CD8-positive, alpha-beta memory T cell (primary cell): ENCODE measurements at places on chromosomes 2 and 18. TPM values are rescaled to one million over a fixed set of nuclear protein-coding genes. Genes with fewer than 3 reads are reported as not detected.

DNA sequence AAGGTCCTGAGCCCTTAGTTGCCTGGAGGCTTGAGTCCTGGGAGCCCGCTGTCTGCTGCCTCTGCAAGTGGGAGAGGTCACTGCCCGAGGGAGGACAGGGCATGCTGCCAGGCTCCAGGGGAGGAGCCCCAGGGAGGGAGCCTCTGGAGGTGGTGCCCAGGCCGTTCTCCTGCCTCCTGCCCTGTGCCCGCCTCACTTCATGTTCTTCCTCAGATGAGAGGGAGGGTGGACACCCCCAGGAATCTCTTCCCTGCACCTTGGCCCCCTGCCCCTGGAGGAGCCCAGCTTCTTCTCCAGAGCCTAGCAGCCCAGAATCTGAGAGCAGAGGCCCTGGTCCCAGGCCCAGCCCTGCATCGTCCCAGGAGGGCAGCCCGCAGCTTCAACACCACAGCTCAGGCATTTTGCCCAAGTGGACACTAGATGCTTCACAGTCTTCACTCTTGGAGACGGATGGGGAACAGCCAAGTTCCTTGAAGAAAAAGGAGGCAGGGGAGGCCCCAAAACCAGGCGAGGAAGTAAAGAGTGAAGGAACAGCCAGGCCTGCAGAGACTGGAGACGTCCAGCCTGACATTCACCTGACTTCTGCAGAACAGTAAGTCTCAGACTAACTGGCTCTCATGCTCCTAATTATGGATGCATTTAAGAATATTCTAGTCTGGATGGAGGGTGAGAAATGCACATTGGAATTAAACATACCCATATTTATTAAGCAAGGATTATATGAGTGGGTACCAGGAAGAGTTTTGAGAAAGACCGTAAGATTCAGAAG is 12.1 kb downstream of the PSD4 start:
- H3K27me3 ChIP-seq: no peaks in the 10 kb centered on the region
- peaks cover 64% of the 10 kb centered on the region for H3K4me1 ChIP-seq
- peaks cover 45% of the 10 kb centered on the region for H3K36me3 ChIP-seq
- H3K27ac ChIP-seq: peak overlapping the region; percentile 16
- no peak overlapping the region for H3K4me3 ChIP-seq

The G6PC2 gene
- not detected for total RNA-seq

DNA sequence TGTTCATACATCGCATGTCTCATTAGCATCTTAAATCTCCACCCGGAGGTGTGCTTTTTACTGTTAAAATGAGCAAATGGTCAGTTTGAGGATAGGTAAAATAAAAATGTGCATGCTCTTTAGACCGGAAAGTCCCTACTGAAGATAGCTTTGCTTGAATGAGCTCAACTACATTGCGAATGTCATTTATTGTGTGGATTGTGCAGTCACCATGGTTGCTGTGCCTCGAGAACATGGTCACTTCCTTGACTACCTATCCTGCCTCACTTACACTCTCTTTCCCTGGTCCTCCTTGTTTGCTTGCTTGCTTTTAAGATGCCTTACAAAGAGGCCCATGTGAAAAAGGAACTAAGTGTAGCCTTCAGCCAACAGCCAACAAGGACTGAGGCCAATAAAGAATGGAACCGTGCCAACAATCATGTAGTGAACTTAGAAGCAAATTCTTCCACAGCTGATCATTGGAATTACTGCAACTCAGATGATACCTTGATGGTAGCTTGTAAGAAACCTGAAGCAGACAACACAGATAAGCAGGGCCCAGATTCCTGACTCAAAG is 72.2 kb upstream of the BARD1 start:
- no peaks in the 10 kb centered on the region for H3K36me3 ChIP-seq
- no peak overlapping the region for H3K27ac ChIP-seq
- H3K4me3 ChIP-seq: no peak overlapping the region
- no peak for DNase-seq

DNA sequence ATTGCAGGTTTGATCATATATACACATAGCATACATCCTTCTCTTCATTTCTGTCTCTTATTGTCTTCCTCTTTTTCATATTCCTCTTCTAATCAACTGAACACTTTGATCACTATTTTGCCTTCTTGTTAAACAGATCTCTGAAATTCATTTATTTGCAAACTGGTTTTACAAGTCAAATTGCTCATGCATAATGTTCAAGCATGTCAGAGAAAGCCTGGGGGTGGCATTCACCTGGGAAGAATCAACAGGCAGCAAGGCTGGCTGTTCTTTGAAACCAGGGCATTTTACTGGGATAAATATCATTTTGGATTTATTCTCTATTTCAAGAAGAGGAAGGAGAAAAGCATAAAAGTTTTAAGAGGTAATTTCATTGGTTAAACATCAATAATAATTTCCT is 66.9 kb upstream of the LRATD1 start:
- H3K4me3 ChIP-seq: no peak overlapping the region
- no peaks in the 10 kb centered on the region for H3K27me3 ChIP-seq
- DNase-seq: no peak
- H3K27ac ChIP-seq: no peak overlapping the region
- no peaks in the 10 kb centered on the region for H3K36me3 ChIP-seq

The CHRNA1 gene
- not detected for total RNA-seq

- no peaks in the 10 kb centered on the region for H3K36me3 ChIP-seq
- H3K27ac ChIP-seq: no peak overlapping the region
Measured at GRCh38 chr2:7363906-7364305, 446.7 kb downstream of the RNF144A start.

The REG1B gene
- not detected for total RNA-seq

GRCh38 chr2:25567406-25567805 is 106.0 kb downstream of the DTNB start:
- H3K27ac ChIP-seq: no peak overlapping the region
- no peaks in the 10 kb centered on the region for H3K36me3 ChIP-seq
- H3K4me3 ChIP-seq: no peak overlapping the region
- H3K4me1 ChIP-seq: no peaks in the 10 kb centered on the region

The HOXD9 gene
- total RNA-seq: not detected

DNA sequence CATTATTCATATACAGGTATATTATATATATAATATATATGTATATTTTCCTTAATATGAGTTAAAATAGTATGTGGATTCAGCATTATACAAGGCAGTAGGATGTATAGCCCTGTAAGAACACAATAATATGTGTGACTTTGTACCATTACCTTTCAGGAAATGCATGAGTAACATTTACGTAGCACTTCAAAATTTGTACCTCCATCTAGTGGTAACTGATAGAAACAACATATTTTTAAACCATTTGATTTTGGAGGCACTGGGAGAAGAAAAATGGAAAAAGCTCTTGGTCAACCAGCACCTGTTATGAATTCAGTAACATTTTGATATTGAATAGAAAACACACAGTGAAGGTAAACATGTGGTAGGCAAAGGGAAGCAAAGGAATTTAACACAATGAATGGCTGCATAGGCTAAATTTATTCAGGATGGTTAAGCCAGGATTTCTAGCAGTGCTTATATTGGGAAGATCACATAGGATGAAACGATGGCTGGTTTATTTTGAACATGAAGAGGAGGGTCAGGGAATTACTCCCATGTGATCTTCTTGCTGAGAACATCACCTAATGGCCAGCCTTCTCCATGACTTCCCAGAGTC is 565.5 kb downstream of the CCDC85A start:
- no peaks in the 10 kb centered on the region for H3K36me3 ChIP-seq
- no peak for DNase-seq
- H3K4me1 ChIP-seq: no peaks in the 10 kb centered on the region
- H3K27me3 ChIP-seq: no peaks in the 10 kb centered on the region

- no peaks in the 10 kb centered on the region for H3K27me3 ChIP-seq
- H3K4me3 ChIP-seq: no peak overlapping the region
- H3K36me3 ChIP-seq: no peaks in the 10 kb centered on the region
- no peak overlapping the region for H3K27ac ChIP-seq
- peaks cover 2% of the 10 kb centered on the region for H3K4me1 ChIP-seq
Measured at GRCh38 chr2:26251893-26252292, 7.2 kb downstream of the HADHB start.

GRCh38 chr2:180733330-180733729 is 247.1 kb upstream of the UBE2E3 start:
- no peaks in the 10 kb centered on the region for H3K36me3 ChIP-seq
- H3K27me3 ChIP-seq: no peaks in the 10 kb centered on the region
- H3K4me3 ChIP-seq: no peak overlapping the region
- no peaks in the 10 kb centered on the region for H3K4me1 ChIP-seq
- no peak overlapping the region for H3K27ac ChIP-seq
- DNase-seq: no peak

DNA sequence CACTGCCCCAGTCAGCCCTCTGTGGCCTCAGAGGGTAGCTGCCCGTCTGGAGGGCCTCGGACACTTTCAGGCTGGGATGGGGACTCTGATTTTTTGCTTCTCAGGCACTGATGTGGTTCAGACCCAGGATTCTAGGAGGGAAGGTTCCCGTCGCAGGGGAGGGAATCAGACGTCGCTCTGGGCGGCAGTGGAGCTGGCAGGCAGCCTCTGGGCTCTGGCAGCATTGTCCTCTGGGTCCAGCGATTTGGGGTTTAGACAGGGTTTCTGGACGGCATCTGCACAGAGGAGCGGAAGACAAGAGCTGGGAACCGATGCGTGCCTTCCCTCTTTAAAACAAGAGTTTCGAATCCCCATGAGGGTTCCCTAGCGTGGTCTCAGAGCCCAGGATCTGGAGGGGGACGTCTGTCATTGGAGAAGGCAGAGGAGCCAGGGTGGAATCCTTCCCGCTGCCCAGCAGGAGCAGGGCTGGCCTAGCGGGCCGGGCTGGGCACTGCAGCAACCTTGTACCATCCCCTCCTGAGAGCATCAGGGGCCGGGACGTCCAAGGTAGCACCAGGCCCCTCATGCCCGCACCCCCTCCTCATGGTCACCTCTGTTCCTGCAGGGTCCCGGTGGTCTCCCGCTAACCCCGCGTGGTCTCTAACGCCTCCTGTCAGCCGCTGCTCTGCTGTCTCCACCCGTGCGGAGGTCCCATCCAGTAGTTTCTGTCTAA is 246.0 kb downstream of the AGAP1 start:
- H3K36me3 ChIP-seq: no peaks in the 10 kb centered on the region
- H3K4me1 ChIP-seq: no peaks in the 10 kb centered on the region
- DNase-seq: no peak
- no peak overlapping the region for H3K27ac ChIP-seq
- H3K4me3 ChIP-seq: no peak overlapping the region
- H3K27me3 ChIP-seq: no peaks in the 10 kb centered on the region

DNA sequence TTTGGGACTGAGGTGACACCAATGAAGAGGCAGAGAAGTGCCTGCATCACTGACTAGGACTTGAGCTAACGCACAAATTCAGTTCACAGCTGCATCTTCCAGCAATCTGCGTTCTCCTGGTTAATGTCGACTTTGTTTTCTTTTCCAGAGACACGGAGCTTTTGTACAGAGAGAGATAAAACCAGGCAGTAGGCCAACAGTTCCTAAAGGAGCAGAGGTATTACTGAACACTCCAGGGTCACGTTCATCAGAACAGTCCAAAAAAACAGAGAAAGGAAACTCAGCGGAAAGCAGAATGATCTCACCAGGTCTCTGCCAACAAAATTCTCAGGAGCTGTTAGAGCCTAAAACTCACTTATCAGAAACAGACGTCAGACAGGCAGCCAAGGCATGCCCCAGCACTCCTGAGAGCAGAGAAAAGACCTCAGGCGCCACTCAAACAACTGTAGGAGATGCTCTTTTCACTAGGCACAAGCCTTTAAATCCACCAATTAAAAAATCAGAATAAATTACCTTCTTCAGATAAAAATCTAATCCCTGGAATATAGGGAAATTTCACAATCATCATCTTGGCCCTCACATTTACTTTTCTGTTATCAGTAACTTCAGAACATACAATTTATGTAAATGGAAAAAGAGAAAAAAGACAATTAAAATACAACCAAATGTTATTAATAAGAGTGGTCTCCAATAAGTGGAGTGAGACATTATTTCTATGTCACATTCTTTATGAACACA is 95.9 kb upstream of the SPTBN1 start:
- no peak for DNase-seq
- H3K27me3 ChIP-seq: no peaks in the 10 kb centered on the region
- H3K27ac ChIP-seq: no peak overlapping the region
- H3K4me3 ChIP-seq: no peak overlapping the region
- no peaks in the 10 kb centered on the region for H3K36me3 ChIP-seq

- DNase-seq: no peak
- H3K4me1 ChIP-seq: no peaks in the 10 kb centered on the region
- no peaks in the 10 kb centered on the region for H3K27me3 ChIP-seq
Measured at GRCh38 chr18:8478968-8479370, 130.3 kb upstream of the RAB12 start.

- no peaks in the 10 kb centered on the region for H3K27me3 ChIP-seq
- H3K27ac ChIP-seq: no peak overlapping the region
- no peaks in the 10 kb centered on the region for H3K36me3 ChIP-seq
Measured at GRCh38 chr18:50441501-50441900, 66.7 kb downstream of the SKA1 start.

DNA sequence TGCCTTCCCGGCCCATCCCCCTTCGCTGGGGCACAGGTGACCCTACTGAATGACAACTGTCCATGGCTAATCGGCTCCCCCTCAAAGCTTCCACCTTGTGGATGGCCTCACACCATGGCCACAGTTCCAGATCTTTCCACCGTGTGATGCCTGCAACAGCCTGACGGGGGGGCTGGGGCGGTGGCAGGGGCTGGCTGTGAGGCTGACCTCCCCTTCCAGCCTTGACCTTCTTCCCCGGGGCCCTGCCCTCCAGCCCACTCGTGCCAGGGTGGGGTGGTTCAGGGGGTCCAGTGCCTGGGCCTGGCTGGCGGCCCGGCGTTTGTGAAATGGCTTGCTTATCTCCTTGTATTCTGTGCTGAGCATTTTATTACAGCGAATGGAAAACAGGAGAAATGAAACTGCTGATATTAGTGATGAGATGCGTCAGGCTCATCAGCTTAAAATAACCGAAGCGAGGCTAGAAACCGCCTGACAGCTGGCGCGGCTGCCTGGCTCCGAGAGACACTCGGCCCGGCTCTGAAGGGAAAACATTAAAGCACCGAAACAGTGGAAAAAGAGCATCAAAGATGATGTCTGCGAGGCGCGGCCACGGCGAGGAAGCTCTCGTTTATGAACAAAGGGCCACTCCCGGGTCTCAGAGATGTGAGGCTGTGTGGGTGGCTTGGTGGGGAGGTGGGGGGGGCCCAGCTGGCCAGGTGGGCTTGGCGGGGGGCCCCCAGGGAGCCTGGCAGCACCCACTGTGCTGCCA is 916 bp upstream of the PDCD1 start:
- H3K36me3 ChIP-seq: no peaks in the 10 kb centered on the region
- peak overlapping the region; percentile 28 for H3K27ac ChIP-seq
- no peaks in the 10 kb centered on the region for H3K27me3 ChIP-seq
- no peak for DNase-seq
- peaks cover 72% of the 10 kb centered on the region for H3K4me1 ChIP-seq
- H3K4me3 ChIP-seq: peak overlapping the region; percentile 60

The UGT1A3 gene
- total RNA-seq: not detected

The GPN1 gene
- total RNA-seq: 70.5 TPM

DNA sequence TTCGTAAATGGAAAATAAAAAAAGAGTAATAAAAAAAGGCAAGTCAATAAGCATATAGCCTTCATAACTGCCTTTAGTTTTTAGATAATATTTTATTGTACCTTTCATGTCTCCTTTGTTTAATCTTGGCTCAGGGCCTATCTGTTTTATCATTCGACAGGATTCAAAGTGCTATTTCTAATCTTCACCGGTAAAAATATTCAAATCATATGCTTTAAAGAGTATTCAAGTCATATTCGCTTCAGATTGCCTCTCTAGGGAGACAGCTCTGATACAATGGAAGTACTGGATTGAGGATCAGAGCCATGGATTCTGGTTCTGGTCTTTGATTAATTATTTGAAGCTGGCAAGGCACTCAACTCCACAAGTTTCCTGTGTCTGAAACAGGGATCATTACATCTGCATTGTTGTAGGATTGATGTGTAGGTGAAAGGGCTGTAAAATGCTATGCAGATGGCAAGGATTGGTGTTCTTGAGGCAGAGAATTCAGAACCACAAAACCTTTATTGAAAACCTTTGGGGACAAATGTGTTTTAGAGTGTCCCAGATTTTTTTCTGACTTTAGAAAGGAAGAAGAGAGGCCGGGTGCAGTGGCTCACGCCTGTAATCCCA is 84.3 kb upstream of the RAPH1 start:
- DNase-seq: no peak
- no peaks in the 10 kb centered on the region for H3K27me3 ChIP-seq
